ENCODE measurements at places on chromosomes 16 and 17.
A peak's percentile ranks its signal among the peaks of the same experiment; 100 is the strongest.

DNA sequence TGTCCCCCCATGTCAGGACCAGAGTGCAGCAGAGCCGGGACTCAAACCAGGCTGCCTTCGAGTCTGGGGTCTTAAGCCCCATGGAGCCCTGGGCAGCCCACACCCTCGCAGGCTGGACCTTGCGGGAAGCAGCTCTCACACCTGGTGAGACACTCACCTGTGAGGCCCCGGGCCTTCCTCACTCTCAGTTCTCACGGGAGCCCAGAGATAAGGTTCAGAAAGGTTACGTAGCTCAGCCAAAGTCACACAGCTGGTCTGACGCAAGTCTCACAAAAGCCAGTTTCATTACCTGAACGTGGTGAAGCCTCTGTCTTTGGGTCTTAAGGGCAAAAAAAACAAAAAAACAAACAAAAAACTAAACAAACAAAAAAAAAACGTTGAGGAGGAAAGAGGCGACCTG lies 32.8 kb upstream of the SSTR5 start:
- DNase-seq, result no peak

- DNase-seq, result no peak
Measured at GRCh38 chr16:57305159-57305811, 20.8 kb upstream of the PLLP start.

DNA sequence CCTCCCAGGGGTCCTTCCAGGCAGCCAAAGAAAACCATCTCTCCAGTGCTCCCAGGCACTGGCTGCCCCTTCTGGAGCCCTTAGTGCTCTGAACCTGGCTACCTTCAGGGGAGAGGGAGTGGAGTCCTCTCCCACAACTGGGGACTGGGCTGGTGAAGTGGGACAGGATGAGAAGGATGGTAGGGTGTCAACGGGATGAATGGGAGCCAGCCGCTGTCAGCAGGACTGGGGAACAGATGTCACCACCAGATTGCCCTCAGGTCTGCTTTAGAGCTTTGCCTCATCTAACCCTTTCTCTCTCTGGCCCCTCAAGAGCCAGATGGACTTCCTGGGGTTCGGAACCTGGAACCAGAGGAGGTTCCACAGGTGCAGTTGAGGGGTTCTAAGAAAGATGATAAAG lies 488 bp upstream of the SEBOX start:
- no peak for DNase-seq

GRCh38 chr16:12661656-12662172 lies 142.0 kb downstream of the CPPED1 start:
- peak; percentile 6 for DNase-seq

DNA sequence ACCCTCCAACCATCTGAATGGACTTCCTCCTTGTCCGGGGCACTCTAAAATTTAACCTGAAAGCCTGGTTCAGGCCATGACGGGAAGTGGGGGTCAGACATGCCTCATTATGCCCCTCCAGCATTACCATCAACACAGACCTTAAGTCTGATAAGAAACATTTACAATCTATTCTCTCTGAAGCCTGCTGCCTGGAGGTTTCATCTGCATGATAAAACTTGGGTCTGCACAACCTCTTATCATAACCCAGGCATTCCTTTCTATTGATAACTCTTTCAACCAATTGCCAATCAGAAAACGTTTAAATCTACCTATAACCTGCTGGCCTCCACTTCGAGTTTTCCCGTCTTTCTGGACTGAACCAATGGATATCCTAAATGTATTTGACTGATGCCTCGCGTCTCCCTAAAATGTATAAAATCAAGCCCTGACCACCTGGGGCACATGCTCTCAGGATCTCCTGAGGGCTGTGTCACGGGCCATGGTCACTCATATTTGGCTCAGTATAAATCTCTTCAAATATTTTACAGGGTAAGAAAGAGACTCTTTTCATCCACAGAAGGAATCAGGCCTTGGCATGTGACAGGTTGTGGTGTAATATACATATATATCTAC lies 45.6 kb downstream of the LYRM1 start:
- no peak for DNase-seq

DNA sequence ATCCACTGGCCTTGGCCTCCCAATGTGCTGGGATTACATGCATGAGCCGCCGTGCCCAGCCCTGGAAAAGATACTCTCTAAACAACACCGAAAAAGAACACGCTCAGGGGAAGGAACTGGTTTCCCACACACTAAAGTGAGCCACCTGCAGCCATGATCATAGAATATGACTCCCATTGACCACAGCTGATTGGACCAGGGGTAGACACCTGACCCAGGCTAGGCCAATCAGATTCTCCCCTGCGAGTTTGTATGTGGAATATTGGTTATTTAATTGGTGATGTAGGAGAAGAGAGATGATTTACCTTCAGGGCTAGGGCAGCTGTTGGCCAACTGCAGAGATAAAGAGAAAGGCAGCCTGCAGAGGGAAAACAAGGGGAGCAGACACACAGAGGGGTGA lies 9.0 kb upstream of the GGA2 start:
- DNase-seq, result no peak

DNA sequence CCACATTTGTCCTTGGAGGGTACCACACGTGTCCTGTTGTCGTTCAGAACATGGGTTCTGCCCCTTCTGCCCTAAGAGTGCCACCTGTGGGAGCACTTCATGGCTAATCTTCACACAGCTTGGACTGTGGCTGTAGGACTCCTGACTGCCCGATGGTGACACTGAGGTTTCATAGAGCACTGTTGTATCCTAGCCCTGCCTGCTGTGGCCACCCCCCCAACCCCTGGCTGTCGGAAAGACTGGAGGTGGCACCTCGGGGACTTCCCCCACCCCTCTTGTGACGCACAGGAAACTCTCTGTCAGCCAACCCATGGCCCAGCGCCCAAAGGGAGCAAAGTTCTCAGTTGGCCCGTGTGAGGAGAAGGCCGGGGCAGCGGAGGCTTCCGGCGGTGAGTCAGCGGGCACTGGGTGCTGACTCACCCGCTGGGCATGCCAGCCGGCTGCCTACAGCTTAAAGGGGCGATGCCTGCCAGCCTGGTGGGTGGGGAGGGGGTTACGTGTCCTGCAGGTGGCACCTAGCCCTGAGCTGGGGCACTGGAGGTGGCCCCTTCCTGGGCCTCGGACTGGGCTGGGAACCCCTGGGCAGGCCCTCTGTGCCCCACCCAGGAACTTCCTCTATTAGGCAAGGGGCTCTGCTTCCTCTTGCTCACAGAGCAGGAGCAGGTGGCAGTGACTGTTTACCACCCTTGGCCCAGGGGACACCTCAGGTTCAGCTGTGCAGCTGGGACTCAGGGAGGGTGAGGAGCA lies 3.4 kb downstream of the MAP2K3 start:
- DNase-seq, result peak; percentile 81

DNA sequence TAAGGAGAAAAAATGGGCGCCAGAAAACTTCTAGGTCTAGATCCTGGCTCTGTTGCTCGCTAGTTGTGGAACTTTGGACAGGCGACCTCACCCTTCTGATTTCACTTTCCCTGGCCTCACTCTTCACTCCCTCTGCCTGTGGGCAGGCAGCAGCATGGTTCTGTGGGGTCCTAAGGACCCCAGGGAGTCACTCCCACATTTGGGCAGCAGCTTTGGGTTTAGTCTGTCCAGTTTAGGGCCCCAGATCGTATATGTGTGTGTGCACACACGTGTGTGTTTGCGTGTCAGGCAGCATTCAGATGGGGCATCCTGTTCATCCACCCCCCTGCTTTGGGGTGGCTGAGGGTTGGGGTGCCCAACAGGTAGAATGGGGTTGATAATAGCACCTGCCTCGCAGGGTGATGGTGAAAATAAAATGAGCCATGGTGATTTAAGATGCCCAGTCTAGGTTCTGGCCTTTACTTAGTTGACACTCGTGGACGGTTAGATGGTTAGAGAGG lies 102.2 kb downstream of the RAB11FIP4 start:
- DNase-seq, result no peak

DNA sequence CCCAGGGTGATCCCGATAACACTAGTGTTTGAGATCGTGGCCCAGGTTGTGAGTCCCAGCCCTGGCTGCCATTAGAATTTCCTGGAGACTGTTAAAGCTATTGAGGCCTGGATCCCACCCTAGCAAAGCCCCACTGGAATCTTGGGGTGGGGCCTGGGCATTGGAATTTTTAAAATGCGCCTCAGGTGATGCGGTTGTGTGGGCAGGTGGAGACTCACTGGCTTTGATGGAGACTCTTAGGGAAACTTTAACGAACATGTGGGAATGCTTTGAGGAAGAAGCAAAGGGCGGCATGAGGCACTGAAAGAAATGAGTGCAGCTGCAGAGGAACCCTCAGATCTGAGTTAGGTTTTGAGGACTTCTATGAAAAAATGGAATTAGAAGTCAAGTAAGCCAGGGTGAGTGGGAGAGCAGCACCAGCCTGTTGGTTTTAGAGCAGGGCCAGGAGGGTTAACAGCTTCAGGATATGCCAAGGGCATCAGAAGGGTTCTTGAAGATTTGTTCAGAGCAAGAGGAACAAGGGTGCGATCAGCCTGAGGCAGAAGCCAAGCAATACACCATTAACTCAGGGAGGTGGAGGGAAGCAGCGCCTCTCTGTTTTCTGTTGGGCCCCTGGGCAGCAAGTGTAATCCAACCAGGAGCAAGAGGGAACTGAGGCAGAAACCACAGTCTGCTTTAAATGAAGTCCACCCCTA lies 42.5 kb downstream of the KSR1 start:
- no peak for DNase-seq

GRCh38 chr17:33302394-33302793 lies 9.3 kb upstream of the ASIC2 start:
- DNase-seq, result no peak

Measured in Kasumi-1 (cell line).